ENCODE measurements at places on chromosomes 7 and 10.

GRCh38 chr10:66321723-66322665, 603.8 kb upstream of the LRRTM3 start:
- no peak for DNase-seq

DNA sequence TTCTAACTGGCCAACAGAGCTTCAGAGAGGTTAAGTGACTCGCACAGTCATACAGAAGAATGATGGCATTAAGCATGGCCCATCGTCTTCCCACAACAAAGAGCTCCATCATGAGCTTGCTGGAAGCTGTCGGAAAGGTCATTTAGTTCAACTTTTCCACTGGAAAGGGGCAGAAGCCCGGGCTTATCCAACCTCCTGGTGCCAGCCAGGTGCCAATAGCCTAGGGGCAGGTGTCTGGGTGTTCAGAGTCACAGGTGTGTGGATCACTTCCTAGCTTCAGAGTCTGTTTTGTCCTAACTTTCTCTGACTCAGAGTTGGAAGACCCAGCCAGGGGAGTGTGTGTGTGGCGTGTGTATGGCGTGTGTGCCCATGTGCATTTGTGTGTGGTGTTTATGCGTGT, 1.3 kb upstream of the TRPV6 start:
- DNase-seq: no peak

GRCh38 chr7:1095621-1096155, 7.8 kb downstream of the GPER1 start:
- no peak for DNase-seq

DNA sequence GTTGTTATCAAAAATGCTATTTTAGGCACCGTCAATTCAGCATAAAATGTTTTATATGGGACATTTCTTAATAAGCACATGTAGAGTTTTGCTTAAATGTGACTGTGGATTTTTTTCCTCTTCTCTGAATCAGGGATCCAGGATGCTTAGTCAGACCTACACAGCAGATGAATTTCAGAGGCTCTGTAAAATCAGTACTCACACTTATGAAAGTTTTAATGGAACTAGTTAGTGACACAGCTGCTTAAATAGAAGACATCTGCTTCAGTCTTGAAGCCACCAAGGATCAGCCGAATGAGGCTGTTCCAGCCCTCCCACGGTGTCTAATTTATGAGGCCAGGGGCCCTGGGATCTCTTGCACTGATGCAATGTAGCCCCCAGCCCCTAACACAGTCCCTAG, 136.0 kb downstream of the MYOF start:
- no peak for DNase-seq
